ENCODE measurements at places on chromosomes 1 and 21.

- no peak for DNase-seq
Observed at GRCh38 chr1:40848530-40849189, 13.5 kb downstream of the CITED4 start.

DNA sequence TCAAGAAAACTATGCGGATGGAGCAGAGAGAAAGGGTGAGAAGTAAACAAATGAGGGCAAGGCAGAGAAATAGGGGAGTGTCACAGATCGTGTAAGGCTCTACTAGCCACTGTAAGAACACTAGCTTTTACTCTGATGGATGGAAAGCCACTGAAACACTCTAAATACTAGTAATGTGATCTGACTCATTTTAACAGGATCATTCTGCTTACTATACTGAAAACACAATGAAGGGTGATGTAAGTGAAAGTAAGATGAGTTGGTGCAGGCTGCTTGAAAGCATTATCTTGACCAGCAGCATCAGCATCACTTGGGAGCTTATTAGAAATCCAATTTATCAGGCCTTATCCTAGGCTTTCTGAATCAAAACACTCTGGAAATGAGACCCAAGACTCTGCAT, 32.7 kb downstream of the TUT4 start:
- DNase-seq, result no peak

DNA sequence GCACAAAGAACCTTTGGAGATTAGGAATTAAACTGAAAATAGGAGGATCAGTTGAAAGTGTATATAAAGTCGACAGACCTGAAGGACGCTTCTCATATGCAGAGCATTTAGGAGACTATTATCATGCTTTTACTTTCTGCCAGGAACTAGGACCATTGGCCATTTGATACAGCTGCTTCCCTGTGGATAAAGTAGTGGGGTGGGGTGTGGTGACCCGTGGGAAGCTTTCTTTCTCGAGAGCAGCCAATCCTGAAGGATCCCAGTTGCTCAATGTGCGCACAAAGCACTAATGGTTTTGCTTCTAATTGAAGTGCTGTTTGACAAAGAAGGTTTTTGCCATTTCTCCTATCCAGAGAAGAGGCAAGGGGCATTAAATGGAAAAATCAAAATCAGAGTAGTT, 14.9 kb upstream of the CD55 start:
- DNase-seq, result no peak

DNA sequence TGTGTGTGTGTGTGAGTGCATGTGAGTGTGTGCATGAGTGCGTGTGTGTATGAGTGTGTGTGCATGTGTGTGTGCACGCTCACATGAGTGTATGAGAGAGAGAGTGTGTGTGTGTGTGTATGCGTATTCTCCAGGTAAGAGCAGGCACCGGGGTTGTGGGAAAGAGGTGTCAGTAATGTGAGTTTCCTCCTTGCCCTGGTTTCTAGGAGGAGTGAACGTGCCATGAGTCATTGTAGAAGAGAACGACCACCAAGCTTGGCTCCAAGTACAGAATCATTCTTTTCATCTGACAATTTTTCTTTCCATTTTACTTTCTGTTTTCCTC, 79.1 kb downstream of the POFUT2 start:
- DNase-seq, result no peak

DNA sequence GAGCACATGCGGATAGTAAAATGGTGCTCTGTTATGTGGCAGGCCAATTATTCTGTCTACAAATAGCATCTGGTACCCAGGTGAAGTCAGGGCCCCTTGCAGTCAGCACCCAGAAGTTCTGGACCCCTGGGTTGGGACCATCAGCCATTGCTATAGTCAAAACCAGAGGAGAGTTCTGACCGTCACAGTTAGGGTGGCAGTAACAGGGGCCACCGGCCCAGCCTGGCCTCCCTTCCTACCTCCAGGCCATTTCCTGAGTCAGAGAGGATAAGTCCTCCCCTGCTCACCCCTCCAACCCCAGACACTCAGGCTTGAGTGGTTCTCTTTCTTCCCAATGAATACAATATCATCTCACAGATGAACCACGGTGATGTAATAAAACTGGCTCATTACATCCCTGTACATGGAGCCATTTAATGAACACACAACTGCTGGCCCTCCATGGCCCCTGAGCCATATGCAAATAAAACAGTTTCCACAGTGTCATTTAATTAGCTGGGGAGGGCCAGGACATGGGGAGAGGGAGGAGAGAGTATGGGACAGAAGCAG, 673.6 kb downstream of the MATN1 start:
- DNase-seq, result no peak
